ENCODE measurements at places on chromosomes 3 and 15. TPM values are rescaled to one million over a fixed set of nuclear protein-coding genes. Genes with fewer than 3 reads are reported as not detected.

DNA sequence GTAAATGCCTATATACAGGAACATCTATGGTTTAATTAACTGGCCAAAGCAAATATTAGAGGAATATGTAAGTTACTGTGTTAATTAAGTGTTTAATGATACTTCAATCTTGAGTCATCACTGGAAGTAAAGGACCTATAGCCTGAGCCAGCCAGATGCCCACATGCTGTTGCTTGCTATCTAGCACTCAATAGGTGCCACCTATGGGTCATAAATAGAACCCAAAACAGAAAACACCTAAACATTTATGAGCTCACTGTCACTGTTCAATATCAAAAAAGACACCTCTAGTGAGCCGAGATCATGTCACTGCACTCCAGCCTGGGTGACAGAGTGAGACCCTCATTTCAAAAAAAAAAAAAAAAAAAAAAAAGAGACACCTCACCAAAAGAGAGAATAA lies 48.4 kb upstream of the IP6K2 start:
- H3K27me3 ChIP-seq: no peaks in the 10 kb centered on the region
- no peak overlapping the region for H3K27ac ChIP-seq
- no peaks in the 10 kb centered on the region for H3K4me1 ChIP-seq
- H3K36me3 ChIP-seq: peaks cover 8% of the 10 kb centered on the region
- H3K4me3 ChIP-seq: no peak overlapping the region

DNA sequence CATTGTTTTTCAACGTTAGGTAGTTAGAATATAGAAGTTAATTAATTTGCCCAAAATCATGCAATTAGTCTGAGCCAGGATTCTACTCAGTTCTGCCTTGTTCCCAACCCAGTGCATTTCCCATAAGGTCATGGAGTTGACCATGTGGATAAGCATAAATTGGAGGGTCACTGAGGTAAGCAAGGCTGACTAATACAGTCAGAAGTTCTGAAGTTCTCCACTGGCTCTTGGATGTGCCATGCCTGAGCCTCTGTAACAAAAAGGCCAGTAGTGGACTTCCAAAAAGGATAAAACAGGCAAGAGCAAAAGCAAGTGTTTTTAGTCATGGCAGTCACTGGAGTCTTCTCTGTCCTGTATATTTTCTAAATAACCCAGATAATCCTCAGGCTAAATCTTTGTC lies 124.4 kb upstream of the PHLDB2 start:
- H3K4me1 ChIP-seq: peaks cover 61% of the 10 kb centered on the region
- H3K4me3 ChIP-seq: no peak overlapping the region
- DNase-seq: no peak
- no peaks in the 10 kb centered on the region for H3K27me3 ChIP-seq

CKMT1A gene
- total RNA-seq: not detected

DNA sequence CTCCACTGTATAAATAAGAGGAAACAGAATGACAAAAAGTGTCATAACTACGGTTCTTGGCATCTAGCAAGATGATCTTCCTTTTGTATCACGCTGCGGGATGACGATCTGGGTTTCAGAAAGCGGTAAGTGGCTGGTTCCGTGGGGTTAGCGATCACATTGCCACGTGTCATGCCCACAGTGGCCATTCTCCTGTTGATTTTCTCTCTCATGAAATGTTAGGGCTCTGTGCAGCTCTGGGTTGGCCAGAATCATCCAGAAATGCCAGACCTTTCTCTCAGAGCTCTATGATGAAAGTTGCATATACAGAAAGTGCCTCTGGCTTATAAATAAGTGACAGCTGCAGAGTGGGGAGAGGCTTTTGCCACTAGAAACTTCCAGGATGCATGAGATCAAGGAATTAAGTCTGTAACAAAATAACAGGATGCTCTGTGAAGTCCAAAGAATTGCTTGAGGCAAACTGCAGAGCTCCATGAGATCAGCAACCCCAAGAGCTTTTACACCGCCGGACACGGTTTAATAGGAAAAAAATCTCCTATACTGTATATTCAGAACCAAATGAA lies 71.6 kb downstream of the ABTB1 start:
- H3K4me3 ChIP-seq: no peak overlapping the region
- H3K4me1 ChIP-seq: peaks cover 24% of the 10 kb centered on the region
- no peak for DNase-seq

DNA sequence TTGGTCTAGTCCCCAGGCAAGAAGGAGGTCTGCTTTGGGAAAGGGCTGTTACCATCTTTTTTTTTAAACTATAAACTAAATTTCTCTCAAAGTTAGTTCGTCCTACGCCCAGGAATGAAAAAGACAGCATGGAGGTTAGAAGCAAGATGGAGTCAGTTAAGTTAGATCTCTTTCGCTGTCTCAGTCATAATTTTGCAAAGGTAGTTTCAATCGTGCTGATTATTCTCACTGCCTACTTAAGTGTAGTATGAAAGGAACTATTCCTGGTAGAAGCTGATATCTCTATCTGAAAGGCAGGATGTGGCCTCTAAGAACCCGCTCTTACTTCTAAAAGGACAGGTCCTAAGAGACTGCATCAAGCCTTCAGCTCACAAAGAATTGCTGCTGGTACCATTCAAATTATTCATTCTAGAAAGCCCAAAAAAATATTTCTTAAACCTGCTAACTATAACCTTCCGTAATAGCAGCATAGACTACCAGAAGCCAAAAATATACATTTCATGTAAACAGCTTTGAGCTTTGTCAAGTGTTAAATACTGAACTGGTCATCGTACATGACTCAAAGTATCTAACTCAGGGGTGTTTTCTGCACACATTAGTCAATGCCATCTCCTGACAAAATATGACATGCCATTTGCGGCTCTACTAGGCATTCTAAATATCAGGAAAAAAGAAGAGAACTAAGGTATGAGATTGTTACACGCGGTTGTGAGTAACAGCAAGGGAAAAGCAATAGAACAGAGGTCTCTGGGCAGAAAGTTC lies 96.0 kb upstream of the CCDC80 start:
- no peak overlapping the region for H3K4me3 ChIP-seq
- H3K4me1 ChIP-seq: peaks cover 36% of the 10 kb centered on the region
- no peaks in the 10 kb centered on the region for H3K36me3 ChIP-seq
- no peak for DNase-seq
- no peaks in the 10 kb centered on the region for H3K27me3 ChIP-seq

CAPN3 gene
- total RNA-seq: 8.6 TPM

DNA sequence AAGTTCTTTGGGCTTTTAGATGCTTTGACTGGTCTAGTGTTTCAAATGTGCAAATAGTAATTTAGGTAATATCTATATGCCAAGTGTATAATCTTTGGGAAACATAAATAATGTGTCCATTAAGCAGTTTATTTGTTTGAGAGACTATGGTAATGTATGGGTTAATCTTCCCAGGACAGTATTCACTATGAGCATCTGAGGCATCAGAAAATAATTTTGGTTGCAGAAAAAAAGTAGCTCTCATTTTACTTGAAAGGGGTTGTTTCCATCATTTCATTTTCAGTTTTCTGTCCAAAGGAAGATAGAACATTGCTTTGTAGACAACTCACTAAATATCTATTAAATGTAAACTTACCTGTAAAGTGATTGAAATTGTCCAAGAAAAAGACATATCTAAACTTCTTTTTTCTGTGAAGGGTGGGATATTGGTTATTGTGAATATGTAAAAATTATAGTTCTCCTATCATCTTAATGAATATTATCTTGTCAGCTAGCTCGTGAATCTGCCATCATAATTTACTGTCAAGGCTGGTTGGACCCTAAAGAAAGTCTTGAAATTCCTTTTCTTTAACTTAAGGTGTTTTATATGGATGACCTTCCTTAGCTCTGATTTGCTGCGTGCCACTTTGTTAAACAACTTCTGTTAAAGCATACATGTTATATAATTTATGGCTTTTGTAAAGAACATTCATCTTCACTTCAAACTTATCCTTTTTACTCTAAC lies 108.8 kb downstream of the EPHA3 start:
- H3K4me1 ChIP-seq: no peaks in the 10 kb centered on the region
- no peaks in the 10 kb centered on the region for H3K36me3 ChIP-seq
- H3K27me3 ChIP-seq: no peaks in the 10 kb centered on the region

- H3K36me3 ChIP-seq: no peaks in the 10 kb centered on the region
- DNase-seq: no peak
- H3K27me3 ChIP-seq: no peaks in the 10 kb centered on the region
- H3K4me3 ChIP-seq: peak overlapping the region; percentile 93
- peak overlapping the region; percentile 91 for H3K27ac ChIP-seq
Measured at GRCh38 chr15:44535523-44536301, 1.2 kb upstream of the EIF3J start.

- H3K27ac ChIP-seq: no peak overlapping the region
- peaks cover 34% of the 10 kb centered on the region for H3K36me3 ChIP-seq
- peak; percentile 22 for DNase-seq
- H3K27me3 ChIP-seq: no peaks in the 10 kb centered on the region
Measured at GRCh38 chr15:84795186-84795585, 22.0 kb upstream of the ALPK3 start.

SLC51A gene
- not detected for total RNA-seq

- peaks cover 26% of the 10 kb centered on the region for H3K4me1 ChIP-seq
- no peaks in the 10 kb centered on the region for H3K36me3 ChIP-seq
- peak overlapping the region; percentile 54 for H3K27ac ChIP-seq
- no peaks in the 10 kb centered on the region for H3K27me3 ChIP-seq
Measured at GRCh38 chr15:29913528-29914135, 91.4 kb upstream of the TJP1 start.

GRCh38 chr3:111319598-111319997 lies 222.4 kb upstream of the CD96 start:
- no peak overlapping the region for H3K27ac ChIP-seq
- no peak for DNase-seq
- H3K36me3 ChIP-seq: no peaks in the 10 kb centered on the region
- peaks cover 9% of the 10 kb centered on the region for H3K4me1 ChIP-seq

DNA sequence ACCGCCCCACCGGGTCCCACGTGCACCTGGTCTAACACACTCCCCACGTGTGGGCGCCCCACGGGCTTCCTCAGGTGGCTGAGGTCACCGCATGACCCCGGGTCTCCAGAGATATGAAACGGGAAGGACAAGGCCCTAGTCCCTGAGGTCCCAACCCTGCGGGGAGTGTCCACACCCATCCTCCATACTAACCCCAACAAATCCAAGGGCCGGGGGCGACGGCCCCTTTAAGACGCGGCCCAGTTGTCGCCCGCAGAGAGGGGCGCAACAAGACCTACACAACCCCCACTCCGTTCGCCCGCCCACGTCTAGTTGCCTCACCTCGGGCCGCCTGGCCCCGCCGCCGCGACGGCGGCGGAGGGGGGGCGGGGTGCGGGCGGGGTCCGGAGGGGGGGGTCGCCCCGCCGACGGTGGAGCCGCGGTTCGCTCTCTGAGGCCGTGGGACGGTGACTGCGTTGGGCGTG lies 396 bp downstream of the INO80 start:
- H3K36me3 ChIP-seq: no peaks in the 10 kb centered on the region
